ENCODE measurements at places on chromosomes 12 and 14. TPM values are rescaled to one million over a fixed set of nuclear protein-coding genes. Genes with fewer than 3 reads are reported as not detected.

Gene NEUROD4
- not detected for polyA plus RNA-seq

Gene CEP128
- 10.8 TPM for polyA plus RNA-seq

Gene RNASE7
- polyA plus RNA-seq = not detected

Gene HEBP1
- polyA plus RNA-seq = 21.8 TPM

Gene ABCD2
- 11.9 TPM for polyA plus RNA-seq

Gene NINJ2
- polyA plus RNA-seq = 125 TPM
